NCI-H226 (cell line): ENCODE measurements at places on chromosomes 1 and 21.

DNA sequence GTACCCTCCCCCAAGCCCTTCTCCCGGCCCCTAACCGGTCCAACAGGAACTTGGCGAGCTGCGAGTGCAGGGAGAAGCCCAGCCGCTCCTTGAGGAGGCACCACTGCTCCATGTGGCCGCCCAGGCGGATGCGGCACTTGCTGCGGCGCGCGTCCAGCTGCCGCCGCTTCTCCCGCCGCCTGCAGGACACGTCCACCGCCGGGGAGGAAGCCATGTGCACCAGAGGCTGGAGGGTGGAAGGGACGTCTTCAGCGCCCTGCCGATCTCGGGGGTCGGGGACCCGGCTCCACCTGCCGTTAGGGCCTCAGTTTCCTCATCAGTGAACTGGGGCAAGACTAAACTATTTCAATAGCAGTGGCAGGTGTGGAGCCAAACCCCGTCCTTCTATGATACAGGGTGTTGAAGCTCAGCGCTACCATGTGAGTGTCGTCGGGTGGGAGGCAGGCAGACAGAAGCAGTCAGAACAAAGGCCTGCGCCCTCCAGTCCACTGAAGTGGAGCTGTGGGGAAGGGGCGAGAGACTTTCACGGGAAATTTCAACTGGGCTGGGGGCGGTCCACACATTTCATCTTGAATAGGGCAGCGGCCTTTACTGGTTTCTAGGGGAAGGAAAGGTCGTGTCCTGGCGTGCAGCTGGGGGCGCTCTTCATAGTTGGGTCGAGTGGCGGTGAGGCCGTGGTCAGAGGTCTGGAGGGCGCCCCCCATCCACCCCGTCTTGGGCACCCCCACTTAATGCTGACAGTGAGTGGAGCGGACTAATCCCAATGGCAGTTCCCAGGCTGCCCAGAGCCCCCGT, 592 bp downstream of the ZNF692 start:
- no peak for DNase-seq

- no peak for DNase-seq
Observed at GRCh38 chr1:159939678-159940002, 5.8 kb downstream of the IGSF9 start.

GRCh38 chr1:167171286-167171929, 49.3 kb upstream of the POU2F1 start:
- no peak for DNase-seq

GRCh38 chr1:23799570-23800399, 769 bp downstream of the GALE start:
- peak; percentile 97 for DNase-seq

DNA sequence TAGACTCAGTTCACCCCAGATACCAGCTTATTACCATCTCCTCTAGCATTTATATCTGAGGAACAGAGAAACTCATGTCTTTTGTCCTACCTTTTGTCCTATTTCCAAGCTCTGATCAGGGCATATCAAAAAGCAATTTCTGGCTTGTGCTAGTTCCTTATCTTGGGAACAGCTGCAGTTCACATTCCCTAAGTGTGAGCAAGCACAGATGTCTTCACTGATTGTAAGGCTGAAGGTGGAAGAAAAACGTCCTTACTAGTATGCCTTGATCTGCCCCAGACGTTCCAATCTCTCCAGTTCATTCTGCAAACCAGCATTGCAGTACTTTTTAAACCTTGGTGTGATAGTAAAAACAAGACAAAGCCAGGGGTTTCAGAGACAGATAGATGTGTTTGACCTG, 139.8 kb downstream of the NCAM2 start:
- peak; percentile 72 for DNase-seq

GRCh38 chr1:185759061-185759460, 24.9 kb downstream of the HMCN1 start:
- no peak for DNase-seq

GRCh38 chr1:40302475-40302874, 14.6 kb downstream of the COL9A2 start:
- DNase-seq = no peak

- DNase-seq = no peak
Observed at GRCh38 chr1:203089651-203090045, 3.8 kb upstream of the MYOG start.

DNA sequence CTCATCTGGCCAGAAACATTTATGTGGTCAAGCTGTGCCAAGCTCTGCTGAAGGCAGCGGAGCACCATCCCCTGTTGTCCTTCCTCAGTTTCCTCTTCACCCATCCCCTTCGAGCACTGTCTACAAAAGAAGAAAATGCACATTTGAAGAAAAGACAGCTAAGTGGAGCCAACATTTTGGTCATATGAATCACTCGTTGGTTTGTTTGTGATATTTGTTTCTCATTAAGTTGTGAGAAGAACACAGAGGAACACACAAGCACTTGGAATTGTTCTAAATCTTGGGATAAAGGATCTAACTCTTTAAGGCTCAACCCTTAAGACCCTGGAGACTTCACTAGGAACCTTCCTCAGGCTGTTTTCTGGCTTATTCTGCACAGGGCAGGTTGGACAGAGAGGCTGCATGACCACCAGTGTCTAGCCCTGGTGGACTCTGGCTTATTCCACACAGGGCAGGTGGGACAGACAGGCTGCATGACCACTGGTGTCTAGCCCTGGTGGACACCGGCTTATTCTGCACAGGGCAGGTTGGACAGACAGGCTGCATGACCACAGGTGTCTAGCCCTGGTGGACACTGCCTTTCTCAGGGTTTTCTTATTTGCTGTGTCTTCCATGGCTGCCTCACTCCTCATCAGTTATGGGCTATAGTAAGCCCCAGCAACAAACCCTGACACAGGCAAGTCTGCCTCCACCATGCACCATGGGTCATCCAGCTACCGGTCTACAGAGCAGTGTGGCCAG, 35.3 kb upstream of the COL6A2 start:
- DNase-seq = no peak

DNA sequence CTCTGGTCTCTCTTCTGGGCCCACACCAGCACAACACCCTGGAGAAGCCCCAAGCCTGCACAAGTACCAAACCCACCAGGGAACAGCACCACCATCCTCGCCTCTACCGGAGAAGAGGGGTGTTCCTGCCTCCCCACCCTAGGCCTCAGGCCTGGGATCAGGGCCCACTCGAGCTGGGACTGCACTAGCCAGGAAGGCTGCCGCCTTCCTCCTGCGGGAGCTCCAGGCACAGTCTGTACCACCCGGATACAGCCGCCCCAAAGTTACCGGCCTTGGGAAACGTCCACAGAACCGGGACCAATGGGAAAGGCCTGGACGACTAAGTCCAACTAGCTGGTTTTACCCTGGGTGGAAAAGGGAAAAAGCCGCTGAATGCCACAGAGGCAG, 3.4 kb downstream of the TAL1 start:
- DNase-seq = no peak

- no peak for DNase-seq
Observed at GRCh38 chr1:161298116-161298515, 11.7 kb downstream of the MPZ start.

GRCh38 chr1:54114001-54114400, 38.8 kb downstream of the CDCP2 start:
- DNase-seq = no peak

- DNase-seq = peak; percentile 84
Observed at GRCh38 chr1:8133657-8134430, 107.7 kb upstream of the ERRFI1 start.

DNA sequence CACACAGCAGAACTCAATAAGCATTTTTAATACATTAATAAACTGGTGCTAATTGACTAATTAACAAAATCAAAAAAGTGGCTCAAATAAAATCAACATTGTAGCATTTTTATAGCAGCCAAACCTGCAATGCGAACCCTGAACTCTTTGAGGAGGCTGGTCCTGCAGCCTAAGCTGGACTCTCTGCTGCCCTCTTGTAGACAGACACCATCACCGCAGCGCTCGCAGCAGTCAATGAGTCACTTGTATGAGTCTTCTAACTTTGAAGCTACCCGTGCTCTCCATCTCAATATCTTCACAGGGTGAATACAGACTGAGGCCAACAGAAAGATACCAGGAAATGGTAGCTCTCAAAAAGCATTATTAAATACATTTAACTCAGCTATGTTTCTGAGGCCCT, 9.7 kb upstream of the KRTAP7-1 start:
- peak; percentile 16 for DNase-seq

GRCh38 chr1:26912147-26912490, 1.7 kb downstream of the NR0B2 start:
- DNase-seq = no peak

GRCh38 chr1:214740471-214740870, 137.5 kb downstream of the CENPF start:
- no peak for DNase-seq

DNA sequence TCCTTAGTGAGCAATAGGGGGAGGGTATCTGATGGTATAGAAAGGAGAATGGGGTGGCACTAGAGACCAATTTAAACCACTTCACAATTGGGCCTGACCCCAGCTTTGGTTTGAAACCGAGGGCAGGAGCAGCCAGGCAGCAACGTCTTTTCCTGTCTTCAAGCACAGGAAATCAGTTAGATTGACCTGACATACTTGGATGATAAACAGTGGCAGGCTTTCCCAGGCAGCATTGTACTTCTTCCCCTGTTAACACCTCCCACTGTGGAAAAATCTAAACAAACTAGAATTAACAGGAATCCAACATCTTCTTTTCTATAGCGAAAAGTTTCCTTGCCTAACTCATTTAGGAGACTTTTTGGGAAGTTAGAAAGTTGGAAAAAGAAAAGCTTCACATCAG, 40.6 kb downstream of the SELL start:
- DNase-seq = no peak

DNA sequence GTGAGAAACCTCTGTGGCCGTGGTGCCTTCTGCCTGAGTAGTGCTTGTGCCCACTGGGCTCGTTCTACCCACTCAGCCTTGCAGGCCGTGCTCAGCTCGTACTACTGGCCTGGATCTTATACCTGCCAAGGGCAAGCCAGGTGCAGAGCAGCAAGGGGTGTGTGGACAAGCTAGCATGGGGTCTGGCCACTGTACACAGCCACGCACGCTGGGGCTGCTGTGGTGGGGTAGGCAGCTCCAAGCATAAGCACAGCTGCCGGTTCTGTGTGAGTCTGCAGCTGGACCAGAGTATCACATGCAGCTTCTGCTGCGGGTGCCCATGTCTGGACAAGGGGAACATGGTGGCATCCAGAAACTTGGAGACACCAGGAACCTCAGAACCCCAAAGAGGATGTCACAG, 16.4 kb downstream of the FAM20B start:
- DNase-seq = no peak

DNA sequence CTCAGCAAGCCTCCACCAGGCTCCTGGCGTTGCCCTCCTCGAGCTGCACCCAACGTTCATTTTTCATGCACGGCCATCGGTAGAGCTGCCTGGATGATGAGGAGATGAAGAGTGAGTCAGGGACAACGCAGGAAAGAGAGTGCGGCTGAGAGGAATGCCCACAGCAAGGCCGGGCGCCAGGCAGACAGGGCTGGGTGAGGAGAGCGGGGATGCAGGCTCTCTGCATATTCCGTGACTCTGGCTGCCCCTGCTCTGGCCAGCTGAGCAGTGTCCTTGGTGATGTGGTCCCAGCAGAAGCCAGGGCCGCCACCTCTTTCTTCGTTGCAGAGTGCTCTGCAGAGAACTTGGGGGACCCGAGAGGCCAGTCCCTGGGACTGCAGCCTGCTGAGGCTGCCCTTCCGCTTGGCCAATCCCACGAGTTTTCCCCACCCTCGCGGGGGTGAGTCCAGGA, 10.8 kb downstream of the UMODL1 start:
- no peak for DNase-seq

DNA sequence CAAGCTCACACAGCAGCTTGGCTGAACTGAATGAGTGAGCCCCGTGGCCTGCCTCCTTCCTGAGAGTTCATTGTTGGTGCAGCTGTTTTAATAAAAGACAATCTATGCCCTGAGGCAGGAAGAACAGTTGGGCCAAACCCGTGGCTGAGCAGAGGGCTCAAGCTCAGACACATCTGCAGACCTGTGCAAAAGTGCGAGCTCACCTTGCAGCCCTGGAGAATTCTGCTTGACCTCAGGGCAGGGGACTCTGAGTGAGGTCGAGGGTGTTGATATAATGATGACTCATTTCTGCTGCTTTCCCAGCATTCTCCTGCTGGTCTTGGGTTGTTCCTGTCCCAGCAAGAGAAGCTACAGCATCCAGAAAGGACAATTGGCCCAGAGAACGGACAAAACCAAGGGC, 61.0 kb downstream of the ATP5PO start:
- no peak for DNase-seq

- DNase-seq = no peak
Observed at GRCh38 chr1:147109041-147109440, 63.2 kb downstream of the PRKAB2 start.

DNA sequence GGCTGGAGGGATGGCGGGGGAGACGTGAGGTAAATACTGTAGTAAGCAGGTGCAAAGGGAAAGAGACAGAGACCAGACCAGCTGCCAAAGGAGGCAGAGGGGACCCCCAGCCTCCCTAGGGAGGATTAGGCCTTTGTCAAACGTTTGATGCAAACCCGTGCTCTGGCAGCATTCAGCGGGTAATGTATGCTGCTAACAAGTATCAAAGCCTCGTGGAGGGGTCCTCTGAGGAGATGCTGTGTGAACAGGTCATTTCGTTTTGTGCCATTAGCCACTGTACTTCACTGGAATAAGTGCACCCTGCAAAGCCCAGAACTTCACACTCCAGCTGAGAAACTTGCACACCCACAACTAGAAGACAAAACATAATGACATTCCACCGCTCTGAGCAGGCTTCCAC, 644.5 kb downstream of the NPHP4 start:
- no peak for DNase-seq

DNA sequence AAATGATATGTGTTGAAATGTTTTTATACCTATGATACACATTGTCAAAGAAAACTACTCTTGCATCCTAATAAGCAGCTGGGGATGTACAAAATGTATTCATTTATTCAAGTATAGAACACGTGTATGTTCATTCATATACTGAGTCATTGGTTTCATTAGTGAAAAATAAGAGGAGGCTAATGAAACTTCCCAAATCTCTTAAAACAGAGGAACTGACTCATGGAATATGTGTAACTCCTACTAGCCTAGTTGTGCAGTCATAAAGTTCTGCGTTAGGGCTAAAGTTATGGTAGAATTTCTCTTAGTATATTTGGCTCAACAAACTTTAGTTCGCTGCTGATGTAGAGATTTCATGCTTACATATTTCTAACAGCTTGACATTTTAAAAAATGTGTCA, 441.6 kb downstream of the NCAM2 start:
- DNase-seq = no peak

- no peak for DNase-seq
Observed at GRCh38 chr1:17419626-17420328, 19.7 kb downstream of the RCC2 start.

DNA sequence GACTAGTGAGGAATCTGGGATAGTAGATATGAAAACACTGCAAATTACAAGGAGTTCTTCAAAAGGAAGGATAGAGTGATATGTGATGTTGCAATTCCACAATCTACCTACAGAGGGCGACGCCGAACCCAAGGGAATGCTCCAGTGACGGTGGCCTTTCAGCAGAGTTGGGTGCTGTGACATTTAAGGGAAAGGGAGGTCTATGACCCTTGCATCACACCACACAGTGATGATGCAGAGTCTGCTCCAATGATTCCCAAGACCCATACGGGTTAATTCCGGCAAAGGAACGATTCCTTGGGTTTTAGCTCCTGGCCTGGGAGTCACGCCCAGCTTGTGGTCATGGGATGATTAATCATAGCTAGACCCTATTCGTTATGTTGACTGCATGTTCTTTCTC, 123.0 kb upstream of the IGSF21 start:
- no peak for DNase-seq

- DNase-seq = no peak
Observed at GRCh38 chr1:48250572-48250971, 28.1 kb downstream of the SLC5A9 start.

- no peak for DNase-seq
Observed at GRCh38 chr1:218304281-218305039, 19.4 kb downstream of the RRP15 start.

- no peak for DNase-seq
Observed at GRCh38 chr1:223525957-223526356, 132.7 kb downstream of the CCDC185 start.

GRCh38 chr1:6727535-6727934, 25.9 kb upstream of the DNAJC11 start:
- DNase-seq = peak; percentile 45
